ENCODE measurements at places on chromosomes 2 and 18.

DNA sequence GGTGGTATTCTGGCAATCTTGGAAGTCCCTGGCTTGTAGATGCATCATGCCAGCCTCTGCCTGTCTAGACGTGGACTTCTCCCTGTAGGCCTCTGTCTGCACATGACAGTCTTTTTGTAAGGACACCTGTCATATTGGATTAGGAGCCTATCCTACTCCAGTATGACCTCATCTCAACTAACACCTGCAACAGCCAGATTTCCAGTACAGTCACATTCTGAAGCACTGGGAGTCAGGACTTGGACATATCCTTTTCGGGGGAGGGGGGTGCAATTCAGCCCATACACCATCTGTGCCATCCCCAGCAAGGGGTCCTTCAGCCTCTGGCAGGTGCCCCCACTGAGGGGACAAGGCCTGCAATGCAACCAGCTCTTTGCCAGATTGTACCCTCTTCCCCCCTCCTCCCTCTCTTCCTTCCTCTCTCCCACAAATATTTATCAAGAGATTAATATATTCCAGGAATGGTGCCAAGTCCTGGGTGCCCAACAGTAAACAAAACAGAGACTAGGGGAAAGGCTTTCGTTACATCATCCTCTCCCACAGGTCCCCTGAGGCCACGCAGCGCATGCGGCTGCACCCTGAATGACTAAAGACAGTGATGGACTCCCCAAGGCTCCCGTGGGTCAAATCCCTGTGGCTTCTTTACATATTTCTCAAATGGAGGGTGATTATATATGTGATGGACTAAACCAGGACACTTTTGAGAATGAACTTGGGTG is 20.5 kb upstream of the MYCN start:
- no peak for DNase-seq

DNA sequence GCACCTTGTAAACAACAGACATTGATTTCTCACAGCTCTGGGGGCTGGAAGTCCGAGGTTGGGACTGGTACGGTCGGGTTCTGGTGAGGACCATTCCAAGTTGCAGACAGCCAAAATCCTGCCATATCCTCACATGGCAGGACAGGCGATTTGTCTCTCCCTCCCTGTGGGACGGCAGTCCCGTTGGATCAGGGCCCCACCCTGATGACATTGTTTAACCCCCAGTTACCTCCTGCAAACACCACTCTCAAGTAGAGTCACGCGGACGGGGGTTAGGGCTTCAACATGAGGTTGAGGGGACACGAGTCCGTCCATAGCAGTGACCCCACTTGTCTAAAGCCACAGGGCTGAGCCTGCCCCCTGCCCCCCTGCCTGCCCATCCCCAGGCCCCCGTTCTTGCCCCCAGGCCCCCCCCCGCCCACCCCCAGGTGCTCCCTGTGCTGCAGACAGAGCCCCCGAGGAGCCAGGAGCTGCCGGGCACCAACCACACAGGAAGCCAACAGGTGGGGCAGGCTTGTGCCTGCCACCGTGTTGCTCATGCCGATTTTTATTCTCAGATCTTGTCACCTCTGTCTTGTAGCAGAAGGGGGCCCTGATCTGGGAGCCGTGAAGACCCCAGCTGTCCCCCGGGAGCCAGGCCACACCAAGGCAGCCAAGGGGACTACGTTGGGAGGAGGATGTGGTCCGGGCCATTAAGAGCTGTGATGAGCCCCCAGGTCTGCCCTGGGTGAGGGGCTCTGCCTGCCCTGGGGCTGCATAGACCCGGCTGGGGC is 82.2 kb downstream of the NFATC1 start:
- no peak for DNase-seq

GRCh38 chr2:222052934-222053367 is 245.8 kb downstream of the PAX3 start:
- DNase-seq: peak; percentile 6

DNA sequence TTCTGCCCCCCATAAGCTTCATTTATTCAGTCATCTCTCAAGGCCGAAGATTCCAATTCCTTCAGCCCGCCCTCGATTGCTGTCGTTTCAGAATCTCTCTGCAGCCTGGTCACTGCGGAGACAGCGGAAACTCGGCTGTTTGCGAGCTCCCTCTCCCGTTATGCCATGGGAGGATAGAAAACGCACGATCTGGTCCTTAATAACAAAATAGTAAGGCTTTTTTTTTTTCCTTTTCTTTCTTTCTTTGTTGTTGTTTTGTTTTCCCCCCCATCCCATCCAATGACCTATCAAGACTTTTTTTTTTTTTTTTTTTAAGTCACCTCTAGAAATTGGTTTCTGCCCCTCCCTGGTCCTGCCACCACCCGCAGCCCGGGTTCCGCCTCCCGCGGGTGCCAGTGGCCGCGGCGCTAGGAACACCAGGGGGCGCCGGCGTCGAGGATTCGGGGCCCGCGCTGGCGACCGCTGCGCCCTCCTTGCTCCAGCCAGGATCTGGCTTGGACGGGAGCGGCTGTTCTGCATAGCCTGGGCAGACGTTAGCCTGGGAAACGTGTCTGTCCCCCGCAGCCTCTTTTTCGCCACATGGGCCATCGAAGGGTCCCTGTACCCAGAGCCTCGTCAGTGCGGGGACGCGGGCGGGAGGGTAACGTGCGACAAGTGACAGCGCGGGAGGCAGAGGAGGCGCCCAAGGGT is 10.1 kb downstream of the CPLX4 start:
- DNase-seq: peak; percentile 90

GRCh38 chr2:19347619-19348562 is 10.5 kb downstream of the OSR1 start:
- peak; percentile 90 for DNase-seq

DNA sequence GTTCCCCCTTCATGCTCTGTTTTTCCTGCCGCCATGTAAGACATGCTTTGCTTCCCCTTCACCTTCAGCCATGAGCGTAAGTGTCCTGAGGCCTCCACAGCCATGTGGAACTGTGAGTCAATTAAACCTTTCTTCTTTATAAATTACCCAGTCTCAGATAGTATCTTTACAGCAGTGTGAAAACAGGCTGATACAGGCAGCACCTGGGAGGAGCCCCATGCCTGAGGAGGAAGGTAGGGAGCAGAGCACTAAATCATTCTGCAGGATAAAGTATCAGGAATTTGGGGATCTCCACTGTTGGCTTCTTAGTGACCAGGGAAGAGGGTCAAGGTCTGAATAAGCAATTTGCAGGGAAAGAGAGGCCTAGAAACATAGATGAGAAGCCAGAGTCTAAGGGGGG is 78.0 kb downstream of the KCNF1 start:
- DNase-seq: no peak

GRCh38 chr2:34031097-34031496 is 432.0 kb upstream of the FAM98A start:
- no peak for DNase-seq

DNA sequence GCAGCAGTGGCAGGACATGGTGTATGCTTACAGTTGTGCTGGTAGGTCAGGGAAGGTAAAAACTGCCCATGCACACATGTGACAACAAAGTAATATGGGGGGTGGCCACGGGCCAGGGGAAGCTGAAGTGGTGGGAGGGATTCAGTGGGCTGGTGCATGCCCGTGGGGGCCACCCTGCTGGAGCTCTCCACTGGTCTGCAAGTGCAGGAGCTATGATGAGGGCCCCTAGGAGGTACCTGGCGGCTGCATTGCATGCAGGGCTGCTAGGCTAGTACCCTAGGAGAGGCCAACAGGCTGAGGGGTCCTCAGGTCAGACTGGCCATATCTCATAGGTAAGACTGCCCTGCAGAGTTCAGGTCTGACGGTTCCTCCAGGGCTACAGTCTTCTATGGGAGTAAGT is 265.9 kb downstream of the NUP35 start:
- DNase-seq: no peak

DNA sequence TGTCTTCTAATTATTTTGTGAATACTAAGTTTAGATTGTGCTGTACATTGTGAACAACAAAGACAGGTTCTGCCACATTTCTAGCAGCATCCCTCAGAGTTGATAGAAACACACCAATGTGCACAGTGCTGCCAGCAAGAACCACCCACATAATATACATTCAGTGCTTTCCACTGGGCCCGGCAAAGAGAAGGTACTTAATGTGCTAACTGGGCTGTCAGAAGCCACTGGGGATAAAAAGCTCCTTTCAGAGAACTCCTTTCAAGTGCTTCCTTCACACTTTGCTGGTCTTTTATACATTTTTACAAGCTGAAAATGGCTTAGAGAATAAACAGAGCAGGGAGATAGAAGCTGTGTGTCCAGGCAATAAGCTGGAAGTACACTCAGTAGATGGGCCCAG is 58.0 kb upstream of the CAPN13 start:
- no peak for DNase-seq

DNA sequence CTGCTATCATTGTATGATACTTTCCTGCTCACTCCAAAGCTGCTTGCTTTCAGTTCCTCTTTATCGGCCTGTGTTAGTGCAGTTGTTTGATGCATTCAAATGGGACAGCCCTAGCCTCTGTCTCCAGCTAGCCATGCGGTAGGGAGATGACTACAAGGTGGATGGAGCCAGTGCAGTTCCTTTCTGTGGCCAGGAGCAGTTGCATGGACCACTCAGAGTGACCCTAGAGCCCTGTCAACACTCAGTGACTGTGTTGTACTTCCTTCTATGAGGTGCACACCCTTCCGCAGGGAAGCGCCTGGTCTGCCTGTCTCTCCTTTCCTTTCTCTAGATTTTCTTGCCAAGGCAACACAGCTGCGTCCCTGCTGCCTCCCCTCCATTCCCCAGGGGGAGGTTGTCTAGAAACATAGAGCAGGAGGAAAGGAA is 33.8 kb downstream of the KCNS3 start:
- DNase-seq: no peak

- DNase-seq: no peak
Observed at GRCh38 chr18:31875301-31875700, 67.6 kb downstream of the TRAPPC8 start.

DNA sequence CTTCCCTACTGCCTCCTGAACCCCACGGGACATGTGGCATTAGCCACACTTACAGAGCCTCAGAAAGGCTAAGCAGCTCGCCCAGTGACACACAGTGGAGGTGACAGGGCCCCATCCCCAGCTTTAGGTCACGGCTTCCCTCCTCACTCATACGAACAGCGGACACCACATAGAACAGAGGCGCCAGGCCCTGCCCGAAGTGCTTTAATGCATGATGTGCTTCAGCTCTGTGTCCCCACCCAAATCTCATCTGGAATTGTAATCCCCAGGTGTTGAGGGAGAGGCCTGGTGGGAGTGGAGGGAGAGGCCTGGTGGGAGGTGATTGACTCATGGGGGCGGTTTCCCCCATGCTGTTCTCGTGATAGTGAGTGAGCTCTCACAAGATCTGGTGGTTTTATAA is 135.3 kb downstream of the PTGR3 start:
- no peak for DNase-seq

- peak; percentile 19 for DNase-seq
Observed at GRCh38 chr2:43542285-43542933, 53.4 kb downstream of the THADA start.

DNA sequence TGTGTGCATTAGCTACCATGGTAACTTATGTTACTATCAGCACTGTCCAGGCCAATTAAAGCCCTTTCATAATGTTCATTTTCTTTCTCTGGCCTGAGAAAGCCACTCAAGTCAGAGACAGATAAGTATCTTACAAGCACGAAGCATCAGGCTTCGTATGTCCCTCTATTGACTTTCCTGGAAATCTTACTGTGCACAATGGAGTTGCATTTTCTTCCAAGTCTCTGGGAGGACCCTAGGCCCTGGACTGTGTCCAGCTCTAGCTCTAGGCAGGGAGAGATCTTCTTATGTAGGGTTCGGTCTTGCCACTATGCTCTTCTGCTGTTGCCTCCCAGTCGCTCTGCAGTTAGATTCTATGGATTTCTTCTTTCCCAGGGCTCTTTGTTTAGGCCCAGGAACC is 40.0 kb upstream of the ITGA6 start:
- no peak for DNase-seq

GRCh38 chr2:171952748-171953147 is 30.5 kb downstream of the HAT1 start:
- no peak for DNase-seq

DNA sequence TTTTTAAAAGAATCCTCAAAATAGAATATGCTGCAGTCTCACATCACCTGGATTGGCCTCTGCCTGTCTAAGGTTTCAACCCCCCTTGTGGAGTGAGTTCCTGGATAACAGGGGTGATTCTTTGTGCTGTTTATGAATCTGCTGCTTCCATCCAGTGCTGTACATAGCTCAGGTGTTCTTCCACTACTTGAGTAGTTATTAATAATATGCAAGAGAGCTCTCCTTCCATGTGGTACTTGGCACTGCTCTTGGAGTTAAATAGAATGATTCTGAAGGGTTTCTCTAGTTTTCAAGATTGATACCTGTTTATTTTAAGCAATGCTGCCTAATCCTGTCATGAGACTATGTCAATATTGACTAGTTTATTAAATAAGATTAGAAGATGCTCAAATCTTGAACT is 273.6 kb downstream of the RDH14 start:
- DNase-seq: no peak

DNA sequence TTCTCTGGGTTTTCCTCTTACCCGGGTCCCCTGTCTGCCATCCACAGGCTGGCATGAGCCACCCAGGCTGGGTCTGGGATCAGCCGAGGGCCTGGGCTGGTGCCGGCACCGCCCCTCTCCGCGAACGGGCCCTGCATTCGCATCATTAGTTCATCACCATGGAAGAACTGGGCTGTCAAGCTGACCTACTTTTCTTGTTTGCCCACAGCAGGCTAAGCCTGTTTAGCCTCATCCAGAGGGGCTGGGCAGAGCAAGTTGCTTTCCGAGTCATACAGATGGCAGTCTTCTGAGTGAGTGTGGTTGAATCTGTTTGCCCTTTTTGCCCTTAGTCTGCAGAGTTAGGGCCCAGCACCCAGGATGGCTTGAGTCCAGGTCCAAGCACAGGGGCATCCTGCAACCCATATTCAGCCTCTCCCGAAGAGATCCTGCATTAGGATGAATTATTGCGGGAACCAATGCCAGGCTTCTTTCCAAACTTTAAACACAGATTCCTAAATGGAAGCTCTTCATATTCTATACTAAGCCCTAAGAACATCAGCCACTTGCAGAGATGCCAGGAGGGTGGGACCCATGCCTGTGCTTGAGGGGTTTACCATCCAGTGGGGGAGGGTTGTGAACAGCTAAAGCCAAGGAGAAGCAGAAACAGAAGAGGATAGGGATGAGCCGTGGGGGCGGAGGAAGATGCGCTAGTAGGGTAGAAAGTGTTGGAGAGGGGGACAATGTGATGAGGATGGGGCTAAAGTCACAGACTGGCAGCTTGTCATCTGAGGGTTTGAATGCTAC is 68.0 kb downstream of the NPAS2 start:
- no peak for DNase-seq

DNA sequence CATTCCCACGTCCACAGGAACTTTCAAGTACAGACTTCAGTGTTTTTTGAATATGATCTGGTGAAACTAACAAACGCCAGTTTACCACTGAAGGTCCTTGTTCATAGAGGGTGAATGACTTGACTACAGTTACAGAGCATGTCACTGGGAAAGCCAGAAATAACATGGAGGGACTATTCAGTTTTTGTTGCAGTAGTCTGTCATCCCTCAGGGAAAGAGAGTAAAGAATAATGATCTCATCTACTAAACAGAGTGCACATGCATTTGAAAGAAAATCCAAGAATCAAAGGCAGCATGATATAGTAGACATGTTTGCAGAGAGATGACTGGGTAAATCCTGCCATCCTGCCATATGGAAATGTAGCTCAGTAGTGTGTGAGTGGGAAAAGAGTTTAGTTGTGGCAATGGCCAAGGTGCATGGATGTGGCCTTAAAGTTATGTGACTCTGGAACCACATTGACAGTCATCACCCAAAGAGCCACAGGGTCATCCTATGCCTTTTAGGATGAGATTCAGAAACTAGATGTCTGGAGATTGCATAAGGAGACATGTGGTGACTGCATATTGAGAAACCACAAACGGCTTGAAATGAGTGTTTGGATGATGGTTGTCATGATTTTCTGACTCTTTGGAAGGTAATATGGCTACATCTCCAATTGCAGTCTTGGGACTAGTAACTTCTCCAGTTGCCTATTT is 125.3 kb upstream of the ZEB2 start:
- DNase-seq: no peak

Data from NCI-H1092 treated with DMSO at 0.1 percent for 48 hours (cell line).